Fibroblast of the aortic adventitia (primary cell): ENCODE measurements at places on chromosomes 6 and 20.
A peak's percentile ranks its signal among the peaks of the same experiment; 100 is the strongest.

DNA sequence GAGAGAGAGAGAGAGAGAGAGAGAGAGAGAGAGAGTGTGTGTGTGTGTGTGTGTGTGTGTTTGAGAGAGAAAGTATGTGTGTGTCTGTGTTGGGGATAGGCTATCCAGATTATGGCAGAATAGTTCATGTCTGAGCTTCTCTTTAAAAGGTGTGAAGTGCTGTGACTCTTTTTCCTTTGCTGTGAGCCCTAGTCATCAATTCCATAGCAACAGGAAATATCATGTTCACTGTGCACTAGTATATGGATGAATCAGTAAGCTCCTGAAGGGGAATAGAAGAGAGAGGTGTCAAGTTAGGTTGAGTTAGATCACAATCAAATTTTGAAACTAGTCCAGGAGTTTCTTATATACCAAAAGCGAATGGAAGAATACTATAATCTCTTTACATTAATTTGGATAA is 318.7 kb downstream of the RFPL4B start:
- DNase-seq: peak; percentile 10

DNA sequence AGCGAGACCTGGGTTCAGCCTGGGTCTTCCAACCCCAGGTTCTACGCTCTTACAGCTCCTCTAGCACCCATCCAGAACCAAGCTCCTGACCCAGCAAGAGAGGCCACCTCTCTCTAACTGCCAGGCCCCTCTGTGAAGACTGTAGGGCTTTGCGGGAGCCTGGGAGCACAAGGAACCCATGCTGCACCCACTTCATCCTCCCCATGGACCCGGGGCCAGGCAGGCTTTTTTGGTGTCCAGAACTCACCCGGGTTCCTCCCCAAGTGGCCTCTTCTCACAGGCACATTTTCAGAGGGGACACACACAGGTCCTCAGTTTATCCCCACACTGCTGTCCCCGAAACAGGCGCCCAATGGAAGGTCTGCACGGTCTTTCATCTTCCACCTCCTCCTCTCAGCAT is 145.9 kb downstream of the SYNDIG1 start:
- no peak for DNase-seq

- DNase-seq: peak; percentile 42
These were observed 706 bp upstream of the SNX14 start for GRCh38 chr6:85594197-85594930.

- no peak for DNase-seq
These were observed 177.0 kb downstream of the TTLL2 start for GRCh38 chr6:167501831-167502385.

DNA sequence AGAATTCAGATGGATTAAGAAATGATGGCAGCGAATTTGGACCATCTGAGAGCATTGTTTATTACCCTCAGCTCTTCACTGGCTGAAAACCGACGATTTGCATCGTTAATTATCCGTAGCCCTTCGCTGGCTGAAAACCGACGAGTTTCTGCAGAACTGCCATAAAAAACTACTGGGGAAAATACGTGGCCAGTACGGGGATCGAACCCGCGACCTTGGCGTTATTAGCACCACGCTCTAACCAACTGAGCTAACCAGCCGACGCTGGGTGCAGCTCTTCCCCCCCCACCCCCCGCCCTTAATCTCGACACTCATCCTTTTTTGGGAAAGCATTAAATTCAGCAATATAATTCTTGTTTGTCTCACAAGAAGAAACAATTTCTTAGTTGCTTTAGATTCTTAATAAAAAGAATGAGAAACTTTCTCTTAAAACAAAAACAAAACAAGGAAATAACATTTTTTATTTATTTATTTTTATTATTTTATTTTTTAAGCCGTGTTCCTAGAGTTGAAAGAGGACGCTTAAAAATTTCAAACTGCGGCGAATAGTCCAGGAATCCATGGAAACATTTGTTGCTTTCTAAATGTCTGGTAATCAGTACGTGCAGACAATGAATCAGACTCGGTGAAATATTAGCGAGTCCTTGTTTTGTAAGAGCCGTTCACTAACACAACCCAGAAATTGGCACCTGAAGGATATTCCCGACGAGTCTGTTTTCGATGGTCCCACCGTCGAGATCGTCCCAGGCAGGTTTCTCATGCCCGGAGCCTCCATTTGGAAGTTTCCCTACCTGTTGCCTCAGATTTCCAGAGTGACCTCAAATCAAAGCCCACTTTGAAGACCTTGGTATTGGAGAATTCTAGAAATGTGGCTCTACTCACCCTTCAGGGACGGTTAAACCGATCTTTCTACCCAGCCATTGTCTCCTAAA is 27.8 kb downstream of the PRSS16 start:
- no peak for DNase-seq

DNA sequence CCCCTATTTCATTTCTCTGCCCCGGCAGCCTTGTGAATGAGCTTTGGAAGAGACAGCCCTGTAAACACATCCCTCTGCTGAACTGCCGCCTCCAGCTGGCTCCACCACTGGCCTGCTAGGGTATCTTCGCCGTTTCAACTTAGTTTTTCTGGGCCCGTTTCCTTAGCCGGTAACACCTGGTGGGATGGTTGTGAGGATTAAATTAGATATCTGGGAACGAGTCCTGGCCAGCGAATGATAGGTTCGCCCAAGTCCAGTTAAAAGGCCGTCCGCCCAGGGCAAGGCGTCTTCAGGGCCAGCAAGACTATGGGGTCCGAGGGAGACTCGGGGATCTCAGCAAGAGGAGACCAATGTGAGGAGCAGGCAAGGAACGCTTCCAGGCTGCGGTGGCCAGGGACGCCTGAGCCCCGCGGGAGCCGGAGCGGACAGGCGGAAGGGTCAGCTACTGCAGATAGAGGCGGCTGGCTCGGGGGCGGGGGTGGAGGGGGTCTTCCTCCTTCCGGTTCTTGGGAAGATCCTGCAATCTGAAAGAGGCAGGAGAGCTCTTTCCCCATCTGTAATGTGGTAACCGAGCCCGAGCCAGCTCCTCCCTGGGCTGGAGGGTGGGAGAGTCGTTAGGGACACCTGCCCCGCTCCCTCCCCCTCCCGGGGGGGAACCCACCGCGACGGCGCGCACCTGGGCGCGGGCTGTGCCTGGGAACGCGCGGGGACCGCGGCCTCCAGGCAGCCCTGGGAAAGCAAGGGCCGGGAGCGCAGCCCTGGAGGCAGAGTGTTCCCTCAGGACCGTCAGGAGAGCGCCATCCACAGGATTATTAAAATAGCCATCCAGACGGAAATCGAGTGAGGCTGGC is 4.5 kb upstream of the PTCRA start:
- DNase-seq: no peak

DNA sequence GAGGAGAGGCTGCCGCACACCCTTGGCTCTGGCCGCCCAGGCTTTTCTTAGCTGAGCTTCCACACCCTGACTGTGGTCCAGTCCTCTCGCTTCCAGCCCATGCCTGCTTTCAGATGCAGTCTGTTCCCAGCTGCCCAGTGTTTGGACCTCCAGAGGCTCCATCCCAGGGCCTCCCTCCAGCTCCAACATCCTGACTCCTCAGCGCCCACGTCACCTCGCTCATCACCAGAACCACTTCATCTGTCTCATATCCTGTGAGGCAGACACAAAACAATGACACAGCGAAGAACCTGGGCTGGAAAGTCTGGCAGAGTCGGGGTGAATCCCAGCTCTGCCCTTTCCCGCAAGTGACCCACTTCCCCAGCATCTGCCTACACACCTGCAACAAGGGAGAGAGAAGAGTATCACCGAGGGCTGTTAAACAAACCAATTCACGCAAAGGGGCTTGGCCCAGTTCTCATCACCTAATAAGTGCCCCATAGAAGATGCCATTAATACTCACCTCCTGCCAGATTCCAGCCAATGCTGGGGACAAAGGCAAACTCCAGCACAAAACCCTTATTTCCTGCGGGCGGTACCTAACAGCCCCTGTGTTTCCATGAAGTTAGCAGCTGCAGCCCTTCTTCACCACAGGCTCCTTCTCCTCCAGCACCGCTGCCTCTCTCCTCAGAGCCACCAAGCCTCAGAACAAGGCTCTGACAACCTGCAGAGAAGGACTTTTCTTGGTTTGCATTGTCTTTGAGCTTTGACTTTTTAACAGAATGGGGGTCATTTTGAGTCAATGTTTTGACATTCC is 133.4 kb upstream of the CDH4 start:
- DNase-seq: peak; percentile 45

GRCh38 chr6:25013246-25013645 is 77.5 kb upstream of the RIPOR2 start:
- DNase-seq: no peak

GRCh38 chr20:7371518-7372163 is 568.6 kb downstream of the HAO1 start:
- peak; percentile 79 for DNase-seq

DNA sequence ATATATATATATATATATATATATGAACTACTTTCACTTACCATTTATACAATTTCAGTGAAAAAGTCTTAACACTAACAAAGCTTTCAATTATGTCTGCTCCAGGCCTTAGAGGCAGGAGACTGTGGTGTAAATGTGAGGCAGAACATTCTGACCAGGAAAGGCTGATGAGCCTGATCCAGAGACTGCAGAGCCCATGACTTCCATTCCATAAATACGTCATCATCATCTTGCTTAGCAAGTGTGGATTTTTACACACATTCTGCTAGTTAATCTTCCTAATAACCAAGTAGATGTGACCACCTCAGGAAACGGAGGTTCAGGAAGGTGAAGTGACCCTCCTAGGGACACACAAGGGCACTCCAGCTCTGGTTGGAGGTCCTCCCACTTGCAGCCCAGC is 14.9 kb downstream of the TRERF1 start:
- DNase-seq: no peak
